ENCODE measurements at places on chromosomes 7 and 10.

GRCh38 chr10:114691442-114691941 is 33.4 kb upstream of the ABLIM1 start:
- DNase-seq, result no peak

DNA sequence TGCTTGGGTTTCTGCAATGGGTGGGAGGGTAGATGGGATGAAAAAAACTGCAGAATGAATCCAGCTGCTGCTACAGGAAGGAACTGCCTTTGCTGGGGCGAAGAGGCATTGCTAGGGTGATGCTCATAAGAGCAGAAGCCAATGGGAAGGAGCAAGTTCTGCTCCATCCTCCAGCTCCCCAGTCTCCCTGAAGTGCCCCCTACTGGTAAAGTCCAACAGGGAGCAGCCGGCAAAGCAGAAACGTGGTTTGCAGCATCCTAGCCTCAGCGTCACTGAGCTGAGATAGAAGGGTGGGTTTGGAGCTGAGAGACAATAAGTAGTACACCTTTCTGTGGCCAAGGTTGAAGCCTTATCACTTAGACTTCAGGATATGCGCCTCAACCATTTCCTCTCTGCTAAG is 220.5 kb downstream of the CCSER2 start:
- no peak for DNase-seq

DNA sequence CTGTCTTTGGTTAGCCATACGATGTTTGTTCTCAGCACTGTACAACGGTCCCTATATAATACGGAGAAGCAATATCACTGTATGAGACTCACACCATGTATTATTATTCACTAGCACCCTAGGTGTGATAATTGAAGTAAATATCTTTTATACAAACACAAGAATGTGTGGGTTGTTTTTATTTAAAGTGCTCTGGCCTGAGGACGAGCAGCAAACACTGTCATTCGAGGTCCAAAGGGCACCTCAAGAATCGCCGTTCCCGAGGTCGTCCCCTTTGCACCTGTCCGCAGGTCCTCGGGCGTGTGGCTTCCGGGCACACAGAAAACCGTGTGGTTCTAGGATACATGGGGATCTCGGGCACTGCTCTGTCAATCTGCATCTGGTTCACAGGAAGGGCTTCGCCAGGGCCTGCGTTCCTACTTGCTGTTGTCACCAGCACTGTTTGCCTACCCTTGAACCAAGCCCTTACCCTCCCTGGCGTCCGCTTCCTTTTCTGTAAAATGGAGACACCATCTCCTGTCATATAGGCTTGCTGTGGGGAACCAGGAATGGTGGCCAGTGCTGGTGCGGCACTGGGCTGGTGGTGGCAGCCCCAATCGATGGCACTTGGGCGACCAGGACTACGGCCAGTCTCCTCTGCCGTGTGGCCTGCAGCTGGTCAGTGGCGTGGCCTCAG is 28.5 kb upstream of the SH2B2 start:
- no peak for DNase-seq

DNA sequence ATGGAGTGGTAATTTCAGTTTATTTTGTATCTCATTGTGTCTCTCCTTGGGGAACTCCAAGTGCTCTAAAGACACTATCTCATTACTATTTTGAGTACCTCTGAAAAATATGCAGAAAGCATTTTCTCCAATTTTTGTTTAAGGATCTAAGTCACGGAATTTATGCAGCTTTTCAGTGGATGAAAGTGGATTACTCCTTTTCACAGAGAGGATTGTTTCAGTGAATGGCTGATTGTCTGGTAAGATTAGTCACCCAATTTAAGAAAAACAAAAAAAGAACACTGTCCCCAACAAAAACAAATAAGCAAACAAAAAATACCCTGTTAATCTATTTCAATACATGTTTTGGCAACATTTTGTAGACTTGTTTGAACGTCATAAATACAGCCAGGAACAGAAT is 338.3 kb upstream of the TEX47 start:
- DNase-seq, result no peak

GRCh38 chr7:1555046-1555812 is 776 bp downstream of the TMEM184A start:
- no peak for DNase-seq

GRCh38 chr10:104251443-104251842 is 3.2 kb upstream of the GSTO1 start:
- no peak for DNase-seq

DNA sequence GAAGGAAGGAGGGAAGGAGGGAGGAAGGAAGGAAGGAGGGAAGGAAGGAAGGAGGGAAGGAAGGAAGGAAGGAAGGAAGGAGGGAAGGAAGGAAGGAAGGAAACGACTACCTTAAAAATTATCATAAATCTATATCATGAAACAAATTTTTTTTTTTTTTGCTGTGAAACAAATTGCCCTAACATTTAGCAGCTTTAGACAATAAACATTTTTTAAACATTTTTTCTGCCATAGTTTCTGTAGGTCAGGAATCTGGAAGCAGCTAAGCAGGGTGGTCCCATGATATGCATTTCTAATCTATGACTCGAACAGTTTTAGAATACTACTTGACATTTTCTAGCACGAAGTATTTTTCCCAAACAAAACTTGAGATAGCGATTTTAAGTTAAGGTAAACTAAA is 42.9 kb upstream of the TSPAN13 start:
- DNase-seq, result no peak

- DNase-seq, result no peak
Observed at GRCh38 chr7:120189623-120190022, 83.4 kb upstream of the KCND2 start.

- DNase-seq, result no peak
Observed at GRCh38 chr7:73631558-73631957, 7.2 kb upstream of the MLXIPL start.

GRCh38 chr7:76165973-76166403 is 35.7 kb upstream of the SRRM3 start:
- DNase-seq, result no peak

DNA sequence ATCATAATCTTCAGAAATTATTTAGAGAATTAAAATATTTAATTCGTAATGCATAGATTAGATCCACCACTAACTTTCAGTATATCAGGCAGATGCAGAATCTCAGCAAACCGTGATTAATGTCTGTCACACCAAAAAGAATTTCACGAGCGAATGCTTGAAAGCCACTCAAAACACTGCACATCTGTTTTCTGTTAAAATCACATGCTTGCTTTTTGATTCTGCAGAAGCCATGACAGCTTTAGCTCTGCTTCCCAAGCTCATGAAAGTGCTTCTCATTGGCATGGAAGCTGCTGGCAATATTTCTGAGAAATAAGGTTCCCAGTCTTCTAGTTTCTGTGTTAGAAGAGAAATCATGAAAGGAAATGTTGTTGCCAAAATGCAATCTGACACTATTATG is 837.8 kb upstream of the LRRN3 start:
- DNase-seq, result no peak

- DNase-seq, result no peak
Observed at GRCh38 chr7:48052748-48053147, 17.4 kb downstream of the C7orf57 start.

GRCh38 chr10:33631991-33632390 is 297.5 kb upstream of the NRP1 start:
- no peak for DNase-seq

- DNase-seq, result no peak
Observed at GRCh38 chr7:122312789-122313188, 8.2 kb upstream of the FEZF1 start.

DNA sequence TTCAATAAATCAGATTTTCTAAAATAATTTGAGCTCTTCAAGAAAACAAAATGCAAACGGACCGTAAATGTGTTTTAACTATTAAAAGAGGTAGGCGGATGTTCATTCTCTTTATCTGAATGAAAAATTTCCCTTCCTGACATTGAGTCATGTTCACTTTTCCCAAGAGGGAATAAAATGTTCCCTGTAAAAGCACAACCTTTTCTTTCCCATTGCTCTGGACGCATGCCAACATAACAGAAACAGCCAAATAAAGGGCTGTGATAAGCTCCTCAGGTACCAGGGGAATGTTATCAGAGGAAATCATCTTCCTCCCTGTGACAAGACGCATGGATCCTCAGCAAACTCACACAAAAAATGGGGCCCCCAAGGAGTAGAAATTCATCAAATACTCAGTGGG is 251.8 kb downstream of the MTERF1 start:
- no peak for DNase-seq

- DNase-seq, result no peak
Observed at GRCh38 chr10:111004016-111004415, 72.8 kb upstream of the ADRA2A start.

DNA sequence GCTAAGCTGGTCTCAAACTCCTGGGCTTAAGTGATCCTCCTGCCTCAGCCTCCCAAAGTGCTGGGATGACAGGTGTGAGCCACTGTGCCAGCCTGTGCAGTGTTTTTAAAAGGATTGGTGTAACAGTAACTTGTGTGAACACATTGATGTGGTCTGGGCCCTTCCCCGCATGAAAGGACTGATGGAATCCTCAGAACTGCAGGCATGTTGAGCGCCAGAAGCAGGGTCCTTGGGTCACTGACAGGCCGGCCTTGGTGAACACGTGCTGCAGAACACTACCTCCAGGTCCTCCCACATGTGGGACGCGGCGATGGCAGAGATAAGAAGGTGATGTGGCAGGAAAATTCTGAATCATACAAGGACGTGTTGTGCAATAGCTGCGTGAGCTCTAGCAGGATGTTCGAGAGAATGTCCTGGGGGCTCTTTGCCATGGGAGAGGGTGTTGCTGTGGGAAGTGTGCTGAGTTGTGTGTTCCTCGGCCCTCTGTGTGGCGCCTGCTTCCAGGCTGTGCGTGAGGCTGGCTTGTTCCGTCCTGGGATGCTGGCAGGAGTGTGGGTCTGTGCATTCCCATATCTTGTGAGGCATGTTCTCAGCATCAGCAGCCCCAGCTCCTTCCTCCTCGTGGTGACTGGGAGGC is 68.2 kb downstream of the DNAJB6 start:
- DNase-seq, result no peak

DNA sequence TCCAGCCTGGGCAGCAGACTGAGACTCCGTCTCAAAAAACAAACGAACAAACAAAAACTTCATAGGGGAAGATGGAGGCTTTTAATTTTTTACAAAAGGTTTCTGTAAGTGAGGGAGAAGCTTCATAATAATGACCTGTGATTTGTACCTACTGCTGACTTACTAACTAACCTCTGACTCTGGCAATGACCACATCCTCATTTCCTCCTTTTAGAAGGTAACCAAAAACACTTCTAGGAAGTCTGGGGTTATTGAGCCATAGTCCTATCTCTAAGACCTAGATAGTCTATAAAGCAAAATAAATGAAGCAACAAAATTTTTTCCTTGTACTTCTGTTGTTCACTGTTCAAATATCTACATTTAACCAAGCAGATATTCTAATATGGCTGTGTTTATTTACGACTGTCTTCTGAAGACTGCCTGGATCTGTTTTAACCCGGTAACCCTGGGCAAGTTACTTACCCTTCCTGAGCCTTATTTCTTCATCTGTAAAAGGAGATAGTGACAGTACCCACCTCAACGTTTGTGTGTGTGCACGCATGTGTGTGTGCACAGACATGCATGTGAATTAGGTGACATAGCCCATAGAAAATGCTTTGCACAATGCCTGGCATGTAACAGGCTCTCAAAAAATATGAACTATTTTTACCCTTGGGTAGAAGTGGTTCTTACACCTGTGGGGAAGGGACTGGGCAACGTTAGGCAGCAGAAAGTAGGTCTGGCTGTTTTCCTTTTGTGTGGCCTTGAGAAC is 30.8 kb upstream of the SMNDC1 start:
- DNase-seq, result no peak

- DNase-seq, result no peak
Observed at GRCh38 chr10:86653987-86654386, 360 bp upstream of the OPN4 start.

GRCh38 chr10:63456437-63457210 is 9.2 kb downstream of the JMJD1C start:
- DNase-seq, result no peak

DNA sequence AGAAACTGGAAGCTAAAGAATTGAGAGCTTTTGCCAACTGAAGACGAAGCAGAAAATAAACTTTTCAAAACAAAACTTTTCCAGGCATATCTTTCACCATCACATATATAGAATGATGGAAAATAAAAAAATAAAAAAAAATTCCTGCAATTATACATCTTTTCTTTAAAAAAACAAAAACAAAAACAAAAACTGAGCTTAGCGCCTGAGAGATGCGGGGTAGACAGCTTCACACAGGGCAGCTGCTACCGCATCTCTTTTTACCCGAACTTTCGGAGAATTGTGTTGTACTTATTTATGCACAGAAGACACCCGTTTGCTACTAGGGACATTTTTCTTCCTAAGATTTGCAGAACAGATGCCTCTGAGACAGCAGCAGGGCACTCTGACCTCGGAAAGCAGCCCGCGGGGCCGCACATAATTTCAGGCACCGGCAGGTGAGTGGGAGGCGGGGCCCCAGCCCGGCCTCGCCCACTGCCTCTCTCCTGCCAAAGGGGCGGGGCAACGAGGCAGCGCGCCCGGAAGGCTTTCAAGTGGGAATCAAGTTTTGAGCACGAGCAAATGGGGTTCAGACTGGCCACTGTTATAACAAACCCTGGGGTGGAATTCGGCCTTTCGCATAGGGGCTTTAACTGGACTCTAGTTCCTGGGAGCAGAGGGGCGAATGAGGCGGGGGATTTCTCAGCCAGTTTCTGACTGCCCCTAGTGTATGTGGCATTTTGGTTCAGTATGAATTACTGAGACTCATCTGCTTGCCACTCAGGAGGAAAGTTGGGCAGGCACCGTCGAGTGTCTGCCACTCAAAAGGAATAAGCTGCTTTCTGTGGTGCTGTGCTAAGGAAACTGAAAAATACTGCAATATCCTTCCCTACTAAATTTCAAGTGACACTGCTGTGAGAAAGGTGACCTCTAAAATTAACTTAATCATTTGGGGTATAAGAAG is 18.5 kb upstream of the FAM133B start:
- DNase-seq, result no peak

DNA sequence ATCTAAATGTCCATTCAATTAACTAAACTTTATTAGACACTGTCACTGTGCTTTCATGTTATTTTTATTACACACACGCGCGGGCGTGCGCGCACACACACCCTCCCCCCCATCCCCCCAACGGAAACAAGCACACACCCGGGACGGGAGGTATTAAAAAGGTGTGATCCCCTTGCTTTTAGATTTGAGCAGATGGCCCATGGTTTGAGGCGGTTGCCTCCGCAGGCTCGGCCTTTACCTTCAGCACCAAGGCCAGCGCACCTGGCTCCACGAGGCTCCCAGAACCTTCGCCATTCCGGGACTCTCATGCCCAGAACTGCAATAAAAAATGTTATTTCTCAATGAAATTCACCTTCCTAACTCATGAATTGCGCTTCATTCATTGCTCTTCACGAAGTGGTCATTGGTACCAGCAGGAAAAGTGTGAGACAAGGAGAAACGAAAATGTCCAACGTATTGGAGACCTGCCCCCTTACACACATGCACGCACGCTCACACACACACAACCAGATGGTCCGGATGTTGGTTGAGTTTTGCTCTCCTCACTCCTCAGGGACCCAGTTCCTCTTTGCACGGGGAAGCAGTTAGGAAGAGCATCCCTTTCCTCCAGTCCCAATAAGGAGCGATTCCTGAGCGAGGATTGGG is 20.8 kb upstream of the PTF1A start:
- no peak for DNase-seq

GRCh38 chr10:129713659-129714265 is 246.7 kb downstream of the MGMT start:
- no peak for DNase-seq

GRCh38 chr7:75054744-75055143 is 18.9 kb downstream of the RCC1L start:
- no peak for DNase-seq
